Muscle of leg (tissue), 16 donors: ENCODE measurements at places on chromosomes 3 and 15. TPM values are rescaled to one million over a fixed set of nuclear protein-coding genes. Genes with fewer than 3 reads are reported as not detected.
A peak's percentile ranks its signal among the peaks of the same experiment; 100 is the strongest.

Gene XIRP1
- polyA plus RNA-seq, result 145 TPM

GRCh38 chr15:88083811-88084760 lies 172.5 kb downstream of the NTRK3 start:
- peak; percentile 97 for DNase-seq

- DNase-seq, result no peak
These were observed 17.9 kb downstream of the CP start for GRCh38 chr3:149203758-149204157.

Gene FETUB
- polyA plus RNA-seq, result 0.10 TPM

DNA sequence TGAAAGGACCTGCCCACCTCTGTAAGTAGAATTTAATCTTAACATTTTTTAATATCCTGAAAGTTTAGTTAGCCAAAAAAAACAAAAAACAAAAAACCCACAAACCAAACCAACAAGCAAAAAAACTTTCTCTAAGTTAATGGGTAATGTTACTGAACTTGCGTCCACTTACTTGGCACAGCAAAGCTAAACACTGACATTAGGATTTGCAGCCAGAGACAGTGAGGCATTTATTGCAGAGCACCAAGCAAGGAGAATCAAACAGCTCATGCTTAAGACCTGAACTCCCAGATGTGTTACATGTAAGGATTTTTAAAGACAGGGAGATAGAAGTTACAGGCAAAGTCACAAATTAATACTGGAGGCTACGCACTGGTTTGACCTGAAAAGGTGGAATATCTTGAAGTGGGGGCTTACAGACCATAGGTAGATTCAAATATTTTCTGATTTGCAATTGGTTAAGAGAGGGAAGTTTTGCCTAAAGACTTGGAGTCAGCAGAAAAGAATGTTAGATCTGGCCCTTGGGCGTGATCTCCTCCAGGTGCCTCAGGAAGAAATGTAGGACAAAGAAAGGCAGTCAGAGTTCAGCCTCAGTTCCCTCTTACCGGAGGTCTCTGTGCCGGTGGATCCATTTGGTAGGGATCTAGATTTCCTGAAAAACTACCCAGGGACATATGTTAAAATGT lies 205.0 kb downstream of the ADAMTSL3 start:
- DNase-seq, result no peak

DNA sequence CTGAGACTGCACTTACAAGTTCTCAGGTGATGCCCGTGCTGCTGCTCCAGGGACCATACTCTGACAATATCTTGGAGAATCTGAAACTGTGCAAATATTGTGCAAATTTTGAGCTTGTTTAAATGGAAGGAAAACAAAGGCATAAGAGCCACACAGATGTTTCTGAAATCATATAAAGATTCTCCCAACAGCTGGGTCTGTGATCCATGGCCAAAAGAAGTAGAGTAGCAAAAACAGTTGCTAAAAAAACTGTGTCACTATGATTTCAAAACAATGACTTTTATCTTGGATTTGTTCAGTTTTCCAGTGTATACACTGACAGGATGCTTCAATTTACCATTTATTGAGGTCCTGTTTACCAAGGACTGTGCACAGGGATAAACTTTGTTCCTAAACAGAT lies 25.3 kb downstream of the NPTN start:
- peak; percentile 72 for DNase-seq

- DNase-seq, result no peak
These were observed 91.7 kb upstream of the MBNL1 start for GRCh38 chr3:152176998-152177397.

- DNase-seq, result no peak
These were observed 21.7 kb upstream of the SYN2 start for GRCh38 chr3:11982341-11982941.

DNA sequence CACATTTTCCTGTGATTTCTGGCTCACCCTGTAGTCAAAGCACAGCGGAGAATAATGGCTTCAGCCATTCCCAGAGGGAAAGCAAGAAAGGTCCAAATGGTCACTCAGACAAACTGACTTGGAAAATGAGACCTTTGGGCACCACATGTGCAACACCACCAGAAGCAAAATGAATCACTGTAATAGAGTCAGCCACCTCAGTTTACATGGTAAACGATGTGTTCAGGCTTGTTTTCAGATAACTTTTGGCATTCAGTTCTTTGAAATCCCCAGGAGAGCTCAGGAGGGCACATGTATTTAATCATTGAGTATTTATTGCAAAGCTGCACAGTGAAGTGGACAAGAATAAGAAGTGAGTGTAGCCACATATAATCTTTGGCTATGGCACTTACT lies 38.4 kb upstream of the ALCAM start:
- no peak for DNase-seq

DNA sequence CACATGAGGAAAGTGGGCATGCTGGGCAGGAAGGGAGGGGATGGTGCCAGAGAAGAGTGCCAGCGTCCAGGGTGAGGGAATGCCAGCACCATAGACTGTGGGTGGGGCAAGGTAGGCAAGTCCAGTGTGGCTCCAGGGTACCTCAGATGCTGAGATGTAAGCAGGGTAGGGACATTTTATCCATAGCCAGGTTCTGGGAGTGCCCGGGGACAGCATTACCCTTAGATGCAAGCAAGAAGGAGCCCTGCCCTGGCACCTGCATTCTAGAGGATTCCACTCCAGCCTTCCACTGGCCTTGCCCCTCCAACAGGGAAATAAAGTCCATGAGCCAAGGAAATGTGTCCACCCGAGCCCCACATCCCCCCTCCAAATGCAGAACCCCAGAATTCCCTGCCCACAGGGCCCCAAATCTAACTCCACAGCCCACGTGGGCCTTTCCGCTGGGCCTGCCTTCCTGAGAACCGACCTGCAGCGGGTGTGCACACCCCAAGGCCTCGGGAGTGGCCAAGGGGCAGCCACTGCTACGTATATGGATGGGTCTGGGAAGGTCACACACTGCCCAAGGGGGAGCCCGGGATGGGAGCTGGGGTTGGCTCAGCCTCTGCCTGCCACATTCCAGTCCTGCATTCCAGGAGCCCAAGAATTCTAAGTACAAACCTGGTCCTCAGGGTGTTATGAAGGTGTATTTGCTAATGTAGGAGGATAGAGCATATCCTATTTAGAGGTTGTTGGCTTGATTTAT lies 20.3 kb upstream of the CYP11A1 start:
- DNase-seq, result no peak

Gene TP53BP1
- 33.9 TPM for polyA plus RNA-seq

DNA sequence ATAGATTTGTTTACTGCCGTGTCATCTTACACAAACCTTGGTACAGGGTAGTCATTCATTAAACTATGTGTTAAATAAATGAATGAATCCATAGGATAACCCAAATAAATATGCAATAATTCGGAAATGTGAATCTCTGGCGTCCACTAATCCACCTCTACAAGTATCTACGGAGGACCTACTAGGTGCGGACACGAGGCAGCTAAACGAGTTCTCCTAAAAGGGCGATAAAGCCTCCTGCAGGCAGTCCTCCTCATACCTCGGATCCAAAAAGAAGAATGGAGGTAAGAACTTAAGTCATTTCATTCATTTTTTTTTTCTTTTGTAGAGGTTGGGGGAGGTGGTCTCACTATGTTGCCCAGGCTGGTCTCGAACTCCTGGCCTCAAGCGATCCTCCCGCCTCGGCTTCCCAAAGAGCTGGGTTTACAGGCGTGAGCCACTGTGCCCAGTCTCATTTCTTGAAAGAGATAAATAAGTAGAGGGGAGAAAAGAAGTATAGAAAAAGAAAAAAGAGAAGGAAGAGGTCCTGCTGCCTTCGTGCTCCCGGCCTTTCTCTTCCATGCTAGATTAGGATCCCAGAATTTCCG lies 706 bp upstream of the RPL35A start:
- DNase-seq, result no peak

- peak; percentile 84 for DNase-seq
These were observed 35.1 kb downstream of the CMTM6 start for GRCh38 chr3:32467333-32468070.

- DNase-seq, result no peak
These were observed 15.5 kb downstream of the FSD2 start for GRCh38 chr15:82790321-82790720.

GRCh38 chr3:159732172-159733111 lies 256.2 kb upstream of the IL12A start:
- DNase-seq, result no peak

Gene CCDC39
- polyA plus RNA-seq, result 1.1 TPM
